ENCODE measurements at places on chromosomes 16 and 17.

DNA sequence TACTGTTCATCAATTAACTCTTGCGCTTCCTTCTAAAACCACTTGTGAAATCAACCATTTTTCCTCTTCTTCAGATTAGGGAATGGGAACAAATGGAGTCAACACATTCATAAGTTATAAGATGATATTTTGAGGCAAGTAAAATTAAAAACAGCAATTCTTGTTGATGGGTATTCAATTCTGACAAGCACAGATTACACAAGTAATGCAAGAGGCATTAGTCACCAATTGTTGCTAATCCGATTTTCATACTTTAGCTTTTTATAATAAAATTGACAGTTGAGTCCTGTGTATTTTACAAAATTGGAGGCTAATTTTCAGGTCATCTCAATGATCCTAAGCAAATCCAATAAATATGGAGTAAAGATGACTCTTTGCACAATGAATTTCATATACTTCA is 918.4 kb upstream of the SOX9 start:
- no peak for DNase-seq

DNA sequence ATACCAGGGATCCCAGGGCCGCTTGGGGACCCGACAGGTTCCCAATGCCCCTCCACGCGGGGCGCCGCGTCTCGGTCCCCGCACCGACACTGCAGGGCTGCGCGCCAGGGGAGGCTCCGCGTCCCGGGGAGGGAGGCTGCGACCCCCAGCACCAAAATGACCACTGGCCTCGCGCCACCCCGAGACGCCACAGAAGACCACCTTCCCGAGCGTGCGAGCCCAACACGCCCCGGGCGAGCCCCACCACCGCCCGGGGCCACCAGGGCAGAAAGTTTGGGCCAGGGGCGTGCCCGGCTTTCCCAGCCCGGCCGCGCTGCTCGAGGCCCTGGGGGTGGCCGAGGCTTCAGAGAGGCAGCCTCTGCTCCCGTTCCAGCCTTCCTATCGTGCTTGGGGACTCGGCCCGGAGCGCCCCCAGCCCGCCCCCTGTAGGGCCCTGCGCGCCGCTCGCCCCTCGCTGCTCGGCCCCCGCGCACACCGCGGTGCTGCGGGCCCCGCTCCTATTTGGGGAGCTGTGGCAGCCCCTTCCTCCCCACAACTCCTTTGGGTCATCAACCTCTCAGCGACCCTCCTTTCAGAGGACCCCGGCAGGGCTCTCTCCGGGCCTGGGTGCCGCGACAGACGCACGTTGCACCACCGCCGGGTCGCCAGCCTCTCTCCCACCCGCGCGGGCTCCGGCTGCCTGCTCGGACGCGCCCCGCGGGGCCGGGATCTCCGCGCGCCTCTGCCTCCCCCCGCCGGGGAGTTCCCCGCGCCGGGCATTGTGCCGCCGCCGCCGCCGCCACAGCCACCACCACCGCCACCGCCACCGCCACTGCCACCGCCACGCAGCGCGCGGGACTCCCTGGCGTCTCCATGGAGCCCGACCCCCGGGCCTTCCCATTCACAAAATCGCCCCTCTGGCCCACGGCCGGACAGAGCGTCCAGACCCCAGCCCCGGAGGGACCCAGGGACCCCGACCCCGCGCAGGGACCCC is 892 bp downstream of the RBFOX3 start:
- no peak for DNase-seq

DNA sequence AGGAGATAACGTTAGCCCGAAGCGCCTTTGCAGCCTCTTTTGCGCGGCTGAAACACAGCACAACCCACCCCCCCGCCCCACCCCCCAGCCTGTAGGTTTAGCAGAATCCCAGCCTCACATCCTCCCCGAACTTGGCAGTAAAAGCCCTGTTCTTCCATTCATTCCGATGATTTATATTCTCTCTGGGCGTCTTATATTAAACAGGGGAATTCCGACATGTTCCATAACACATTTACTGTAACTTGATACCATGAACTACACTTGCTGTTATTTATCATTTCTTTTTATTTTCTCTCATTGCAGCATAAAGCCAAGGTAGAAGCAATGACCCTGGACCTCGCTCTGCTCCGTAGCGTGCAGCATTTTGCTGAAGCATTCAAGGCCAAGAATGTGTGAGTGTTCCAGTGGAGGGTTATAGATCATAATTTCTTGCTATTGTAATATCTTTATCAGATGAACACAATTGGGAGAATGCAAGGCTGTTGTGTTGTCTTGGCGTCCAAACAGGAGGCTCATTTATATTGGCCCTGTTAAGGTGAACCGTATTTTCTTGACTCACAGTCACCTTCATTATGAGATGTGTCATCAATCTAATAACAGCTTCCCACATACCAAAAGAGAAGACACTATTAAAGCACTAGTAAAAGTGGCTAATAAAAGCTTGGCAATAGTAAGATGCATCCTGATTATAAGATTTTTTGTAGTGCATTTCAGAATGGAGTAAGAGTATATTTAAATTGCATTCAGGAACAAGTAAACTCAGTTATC is 287.3 kb downstream of the WWOX start:
- no peak for DNase-seq

- DNase-seq = no peak
Observed at GRCh38 chr17:8051831-8052230, 13.0 kb downstream of the ALOX15B start.

DNA sequence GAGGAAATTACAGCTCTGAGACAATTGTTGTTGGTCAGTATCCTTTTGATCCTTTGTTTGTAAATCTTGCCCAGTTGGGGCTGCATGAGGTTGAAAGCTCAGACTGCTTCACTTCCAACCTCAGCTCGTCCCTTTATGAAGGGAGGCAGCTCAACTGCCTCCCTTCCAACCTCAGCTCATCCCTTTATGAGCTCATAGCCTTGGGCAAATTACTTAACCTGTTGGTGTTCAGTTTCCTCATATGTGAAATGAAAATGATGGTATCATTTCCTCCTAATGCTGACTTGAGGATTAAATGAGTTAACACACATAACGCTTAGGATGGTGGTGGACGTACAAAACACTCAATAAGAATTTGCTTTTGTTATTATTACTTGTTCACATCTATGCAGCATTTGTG is 265.1 kb downstream of the CDH13 start:
- no peak for DNase-seq

DNA sequence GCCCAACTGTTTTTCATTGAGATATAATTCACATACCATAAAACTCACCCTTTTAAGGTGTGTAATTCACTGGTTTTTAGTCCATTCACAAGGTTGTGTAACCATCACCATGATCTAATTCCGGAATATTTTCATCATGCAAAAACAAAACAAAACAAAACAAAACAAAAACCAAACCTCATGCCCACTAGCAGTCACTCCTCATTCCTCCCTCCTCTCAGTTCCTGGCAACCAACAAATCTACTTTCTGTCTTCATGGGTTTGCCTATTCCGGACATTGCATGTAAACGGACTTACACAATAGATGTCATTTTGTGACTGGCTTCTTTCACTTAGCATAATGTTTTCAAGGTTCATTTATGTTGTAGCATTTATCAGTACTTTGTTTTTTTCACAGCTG is 4.5 kb upstream of the NOD2 start:
- no peak for DNase-seq

- DNase-seq = no peak
Observed at GRCh38 chr16:89805136-89805905, 11.1 kb downstream of the FANCA start.

DNA sequence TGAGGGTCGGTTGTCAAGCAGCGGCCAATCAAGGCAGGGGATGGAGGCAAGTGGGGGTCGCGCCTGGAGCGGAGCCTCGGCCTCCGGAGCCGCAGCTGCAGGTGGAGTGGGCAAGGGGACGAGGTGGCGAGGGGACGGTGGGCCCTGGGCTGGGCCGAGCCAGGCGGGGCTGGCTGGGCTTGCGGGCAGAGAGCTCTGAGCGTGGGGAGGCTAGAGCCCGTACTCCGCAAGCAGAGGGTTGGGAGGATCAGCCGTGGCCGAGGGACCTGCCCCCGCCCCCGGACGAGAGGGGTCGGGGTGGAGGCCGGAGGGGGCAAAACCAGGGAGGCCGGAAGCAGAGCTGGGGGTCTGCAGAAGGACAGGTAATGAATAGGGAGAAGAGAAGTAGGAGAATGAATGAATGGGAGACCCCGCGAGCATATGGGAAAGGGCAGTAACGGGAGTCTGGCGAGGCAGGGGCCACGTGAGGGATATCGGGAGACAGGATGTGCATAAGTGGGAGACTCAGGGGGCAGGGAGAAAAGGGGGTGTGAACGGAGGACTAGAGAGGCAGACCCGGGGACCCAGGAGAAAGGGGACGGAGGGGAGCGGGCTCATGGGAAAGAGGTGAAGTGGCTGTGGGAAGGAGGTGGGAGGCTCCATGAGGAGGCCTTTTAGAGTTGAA is at the start of gene KATNB1:
TSS of gene KATNB1 (plus strand) at position 16 of the 664 bp plus-strand sequence. CDS start 1,474 bp downstream, outside the sequence.
- no peak for DNase-seq

GRCh38 chr17:37142294-37142896 is 193.6 kb downstream of the AATF start:
- no peak for DNase-seq

- DNase-seq = peak; percentile 62
Observed at GRCh38 chr17:35432176-35433074, at the start of gene SLFN12. TSS of gene SLFN12 (minus strand) at chr17:35432500. CDS start at chr17:35423028, 9,472 bp downstream.

DNA sequence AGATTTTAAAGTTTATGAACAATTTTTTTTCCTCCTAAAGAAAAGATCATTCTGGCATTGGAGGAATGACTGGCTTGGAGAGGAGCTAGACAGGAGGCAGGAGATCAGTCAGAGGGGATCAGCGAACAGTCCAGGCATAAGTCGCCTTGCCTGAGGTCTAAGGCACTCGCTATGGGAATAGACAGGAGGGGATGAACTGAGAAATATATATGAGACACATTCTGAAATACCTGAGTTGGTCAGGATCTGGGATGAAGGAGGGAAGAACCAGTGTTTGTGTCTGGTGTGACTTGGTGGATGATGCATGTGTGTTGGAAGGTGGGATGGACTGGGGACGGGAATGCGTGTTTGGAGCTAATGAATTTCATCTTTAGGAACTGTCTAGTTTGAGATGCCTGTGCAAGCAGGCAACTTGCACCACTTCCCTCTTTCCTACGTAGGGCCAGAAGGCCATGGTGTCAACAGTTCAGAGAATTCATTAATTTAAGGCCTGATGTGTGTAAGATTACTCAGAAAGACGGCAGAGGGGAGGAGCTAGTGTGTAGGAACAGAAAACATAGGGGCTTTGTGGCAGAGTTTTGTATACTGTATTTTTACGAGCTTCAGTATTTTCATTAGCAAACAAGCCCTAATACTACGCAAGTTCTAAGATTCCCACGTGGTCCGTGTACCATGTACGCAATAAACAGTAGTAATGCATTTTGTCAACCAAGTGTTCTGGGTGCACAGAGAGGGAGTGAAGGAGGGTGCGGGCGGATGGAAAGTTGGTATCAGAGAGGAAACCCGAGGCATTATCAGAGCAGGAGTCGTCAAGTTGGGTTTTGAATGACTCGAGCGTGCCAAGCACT is 825 bp downstream of the HEATR6 start:
- DNase-seq = no peak

- no peak for DNase-seq
Observed at GRCh38 chr17:75998327-75998795, 2.3 kb upstream of the CDK3 start.

DNA sequence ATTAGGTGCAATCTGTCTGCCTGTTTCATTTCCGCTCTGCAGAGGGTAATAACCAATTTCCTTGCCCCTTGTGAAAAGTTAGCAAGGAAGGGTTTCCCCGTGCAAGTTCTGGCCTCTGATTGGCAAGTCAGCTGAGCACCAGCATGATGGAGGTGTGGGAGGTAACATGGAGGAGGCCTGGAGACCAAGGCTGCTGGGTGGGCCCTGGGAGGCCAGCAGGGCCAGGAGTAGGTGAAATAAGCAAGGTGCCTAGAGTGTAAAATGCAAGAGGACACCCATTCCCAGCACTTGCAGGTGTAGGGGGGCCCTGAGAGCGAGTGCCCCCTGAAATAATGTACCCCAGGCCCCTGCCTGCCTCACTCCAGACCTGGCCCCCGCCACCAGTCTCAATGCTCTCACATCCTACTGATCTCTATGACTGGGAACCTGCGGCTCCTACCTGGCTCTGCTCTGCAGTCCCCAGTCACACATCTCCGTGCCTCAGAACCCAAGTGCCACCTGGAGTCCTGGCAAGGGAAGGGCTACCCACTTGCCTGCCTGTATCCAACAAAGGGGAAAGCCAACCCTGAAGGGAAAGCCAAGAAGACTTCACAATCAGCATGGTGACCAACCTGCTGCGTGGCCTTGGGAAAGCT is 116.2 kb downstream of the C16orf78 start:
- DNase-seq = no peak

- no peak for DNase-seq
Observed at GRCh38 chr16:84302111-84302954, 7.7 kb downstream of the WFDC1 start.

GRCh38 chr17:33945646-33946546 is 309.2 kb upstream of the CCL2 start:
- DNase-seq = no peak

- no peak for DNase-seq
Observed at GRCh38 chr16:19278403-19278802, 7.1 kb upstream of the CLEC19A start.

DNA sequence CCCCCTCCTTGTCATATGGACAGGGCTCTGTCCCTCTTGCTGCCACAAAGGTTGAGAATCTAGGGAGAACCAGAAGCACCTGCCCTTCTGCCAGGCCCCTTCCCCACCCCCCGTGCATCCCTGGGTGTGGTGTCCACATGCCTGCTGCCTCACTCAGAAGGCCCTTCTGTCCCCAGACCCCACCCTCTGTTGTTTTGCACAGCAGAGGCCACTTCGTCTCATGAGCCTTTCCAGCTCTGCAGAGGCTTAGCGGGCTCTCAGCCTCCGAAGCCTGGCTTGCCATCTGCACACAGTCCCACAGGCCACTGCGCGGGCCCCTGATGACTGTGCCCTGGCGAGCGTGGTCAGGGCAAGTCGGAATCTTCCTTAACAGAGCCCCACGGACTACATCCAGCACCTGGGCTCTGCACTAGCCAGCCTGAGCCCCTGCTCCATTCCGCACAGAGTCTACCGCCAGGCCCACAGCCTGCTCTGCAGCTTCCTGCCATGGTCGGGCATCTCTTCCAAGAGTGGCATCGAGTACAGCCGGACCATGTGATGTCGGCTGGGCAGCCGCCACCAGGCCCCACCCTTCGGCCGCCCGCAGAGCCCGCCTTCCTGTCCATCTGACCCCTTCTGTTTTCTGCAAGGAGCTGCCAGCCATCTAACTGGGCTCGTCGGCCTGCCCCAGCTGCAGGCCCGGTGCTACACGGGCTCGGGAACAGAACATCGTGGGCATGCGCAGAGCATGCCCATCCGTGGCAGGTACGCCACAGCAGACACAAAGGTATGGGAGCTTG is 10.8 kb downstream of the C16orf90 start:
- peak; percentile 40 for DNase-seq

Data from right cardiac atrium (tissue), 5 donors.